ENCODE measurements at places on chromosomes 13 and 19. TPM values are rescaled to one million over a fixed set of nuclear protein-coding genes. Genes with fewer than 3 reads are reported as not detected.

DNA sequence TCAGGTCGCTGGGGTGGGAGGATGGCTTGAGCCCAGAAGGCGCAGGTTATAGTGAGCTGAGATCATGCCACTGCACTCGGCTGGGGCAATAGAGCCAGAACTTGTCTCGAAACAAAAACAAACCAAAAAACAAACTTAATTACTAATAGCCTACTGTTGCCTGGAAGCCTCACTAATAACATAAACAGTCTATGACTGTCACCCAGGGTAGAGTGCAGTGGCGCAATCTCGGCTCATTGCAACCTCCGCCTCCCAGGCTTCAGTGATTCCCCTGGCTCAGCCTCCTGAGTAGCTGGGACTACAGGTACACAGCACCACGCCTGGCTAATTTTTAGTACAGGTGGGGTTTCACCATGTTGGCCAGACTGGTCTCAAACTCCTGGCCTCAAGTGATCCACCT lies 18.0 kb downstream of the CATSPERD start:
- no peak for DNase-seq

- DNase-seq: no peak
Measured at GRCh38 chr13:89822467-89822866, 1525.0 kb upstream of the MIR17HG start.

EFNA2 gene
- total RNA-seq: not detected

DNA sequence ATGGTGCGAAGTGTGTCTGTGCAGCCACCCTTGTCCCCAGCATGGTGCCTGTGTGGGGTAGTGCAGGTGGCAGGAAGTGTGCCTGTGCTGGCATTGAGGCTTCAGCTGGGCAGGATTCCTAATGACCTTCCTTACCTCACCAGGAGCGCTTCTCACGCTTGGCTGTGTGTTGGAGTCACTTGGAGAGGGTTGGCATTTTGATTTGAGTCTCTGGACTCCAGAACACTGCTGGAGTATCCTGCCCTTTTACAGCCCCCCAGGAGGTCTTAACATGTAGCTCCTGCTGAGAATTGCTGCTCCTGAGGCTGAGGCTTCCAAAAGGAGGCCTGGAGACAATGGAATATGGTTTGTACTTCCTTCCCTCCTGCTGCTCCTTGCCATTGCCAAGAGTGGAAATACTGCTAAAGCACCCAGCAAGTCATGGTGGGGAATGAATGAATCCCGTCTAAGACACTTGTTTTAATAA lies 87.1 kb downstream of the ARHGEF7 start:
- no peak for DNase-seq

DNA sequence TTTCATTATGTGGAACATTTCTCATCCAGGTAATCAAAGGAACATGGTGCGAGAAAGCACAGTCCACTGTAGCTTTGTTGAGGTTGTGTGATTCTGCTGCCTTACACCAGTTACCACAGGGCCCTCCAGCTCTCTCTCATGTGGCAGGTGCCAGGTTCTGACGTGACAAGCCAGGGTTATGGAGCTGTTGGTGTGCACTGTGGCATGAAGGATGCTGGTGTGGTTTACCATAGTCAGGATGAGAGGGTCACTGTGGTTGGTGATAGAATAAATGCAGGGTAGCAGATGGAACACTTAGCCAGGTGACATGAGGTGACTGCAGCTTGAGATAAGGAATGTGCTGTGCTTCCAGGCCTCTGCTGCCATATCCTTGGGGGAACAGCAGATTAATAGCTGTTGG lies 7.4 kb downstream of the ZNF223 start:
- DNase-seq: no peak

NFILZ gene
- not detected for total RNA-seq

DNA sequence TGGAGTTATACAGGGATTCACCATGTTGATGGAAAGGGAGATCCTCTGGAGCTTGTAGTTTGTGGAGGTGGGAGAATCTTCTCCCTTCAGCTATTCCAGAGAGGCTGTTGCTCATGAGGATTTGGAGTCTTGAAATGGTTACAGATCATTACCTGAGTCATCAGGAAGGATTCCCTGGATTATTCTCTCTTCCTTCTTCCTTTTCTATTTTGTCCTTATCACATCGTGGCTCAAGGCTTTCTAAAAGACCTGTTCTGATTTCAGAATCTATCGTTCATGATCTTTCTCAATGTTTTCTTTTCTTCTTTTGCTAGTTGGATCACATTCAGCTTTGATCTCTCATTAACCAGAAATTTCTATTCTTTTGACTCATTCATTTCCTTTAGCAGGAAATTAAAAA lies 196.0 kb downstream of the KLF5 start:
- DNase-seq: no peak

GRCh38 chr13:41213316-41213715 lies 18.9 kb upstream of the KBTBD7 start:
- DNase-seq: no peak

DNA sequence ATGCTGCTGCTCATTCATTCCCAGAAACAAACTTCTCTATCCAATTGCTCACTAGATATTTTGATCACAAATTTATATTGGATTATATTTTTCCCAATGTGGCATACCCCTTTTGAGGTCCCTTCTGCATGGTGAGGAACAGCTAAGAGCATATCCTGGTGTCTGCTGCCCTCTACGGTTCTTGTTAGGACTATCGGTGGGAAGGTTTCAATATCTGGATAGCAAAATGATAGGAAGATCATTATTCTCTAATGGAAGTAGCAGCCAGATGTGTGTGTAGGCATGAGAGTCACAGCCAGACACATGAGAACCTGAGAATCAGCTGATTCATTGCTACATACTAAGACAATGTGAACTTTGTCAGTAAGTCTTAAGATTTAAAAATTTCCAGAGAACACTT lies 1422.4 kb upstream of the MIR17HG start:
- no peak for DNase-seq

CCNA1 gene
- 0.85 TPM for total RNA-seq

PTPRH gene
- 1.5 TPM for total RNA-seq

ACP7 gene
- total RNA-seq: 1.6 TPM

DNA sequence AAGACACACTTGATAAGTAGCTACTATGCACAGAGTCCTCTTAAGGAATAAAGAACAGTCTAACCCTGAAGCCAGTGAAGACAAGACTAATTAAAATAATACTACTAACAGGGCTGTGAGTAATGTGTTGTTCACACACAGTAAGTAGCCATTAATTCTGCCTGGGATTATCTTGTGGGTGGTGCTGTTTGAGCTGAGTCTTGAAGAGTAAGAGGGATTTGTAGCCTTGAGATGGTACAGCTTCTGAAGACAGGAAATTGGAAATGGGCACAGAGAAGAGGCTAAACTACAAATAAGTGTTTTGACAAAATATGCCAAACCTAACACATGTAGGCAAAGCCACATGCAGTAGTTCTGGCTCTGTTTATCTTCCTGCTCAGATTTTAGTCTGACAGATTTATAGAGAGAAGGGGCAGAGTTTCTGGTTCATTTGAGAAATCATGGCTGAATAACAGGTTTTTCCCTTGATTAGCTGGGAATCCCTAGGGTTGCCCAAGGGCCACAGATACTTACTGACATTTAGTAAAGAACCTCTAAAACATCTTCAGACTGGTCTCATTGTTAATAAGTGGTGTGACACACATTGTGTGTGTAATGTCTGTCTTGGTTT lies 38.0 kb downstream of the ITGBL1 start:
- no peak for DNase-seq

RNF6 gene
- total RNA-seq: 29.7 TPM

Data from sciatic nerve (tissue), 2 donors.